SJSA1 (cell line): ENCODE measurements at places on chromosomes 3 and 15. TPM values are rescaled to one million over a fixed set of nuclear protein-coding genes. Genes with fewer than 3 reads are reported as not detected.

CCR8 gene
- total RNA-seq = not detected in 2 replicates

CKMT1A gene
- total RNA-seq = not detected in 2 replicates

- no peak overlapping the region for H3K27ac ChIP-seq
- no peak for DNase-seq
- no peaks in the 10 kb centered on the region for H3K4me1 ChIP-seq
- peaks cover 25% of the 10 kb centered on the region for H3K36me3 ChIP-seq
Observed at GRCh38 chr15:22925875-22926274, 54.3 kb downstream of the CYFIP1 start.

DNA sequence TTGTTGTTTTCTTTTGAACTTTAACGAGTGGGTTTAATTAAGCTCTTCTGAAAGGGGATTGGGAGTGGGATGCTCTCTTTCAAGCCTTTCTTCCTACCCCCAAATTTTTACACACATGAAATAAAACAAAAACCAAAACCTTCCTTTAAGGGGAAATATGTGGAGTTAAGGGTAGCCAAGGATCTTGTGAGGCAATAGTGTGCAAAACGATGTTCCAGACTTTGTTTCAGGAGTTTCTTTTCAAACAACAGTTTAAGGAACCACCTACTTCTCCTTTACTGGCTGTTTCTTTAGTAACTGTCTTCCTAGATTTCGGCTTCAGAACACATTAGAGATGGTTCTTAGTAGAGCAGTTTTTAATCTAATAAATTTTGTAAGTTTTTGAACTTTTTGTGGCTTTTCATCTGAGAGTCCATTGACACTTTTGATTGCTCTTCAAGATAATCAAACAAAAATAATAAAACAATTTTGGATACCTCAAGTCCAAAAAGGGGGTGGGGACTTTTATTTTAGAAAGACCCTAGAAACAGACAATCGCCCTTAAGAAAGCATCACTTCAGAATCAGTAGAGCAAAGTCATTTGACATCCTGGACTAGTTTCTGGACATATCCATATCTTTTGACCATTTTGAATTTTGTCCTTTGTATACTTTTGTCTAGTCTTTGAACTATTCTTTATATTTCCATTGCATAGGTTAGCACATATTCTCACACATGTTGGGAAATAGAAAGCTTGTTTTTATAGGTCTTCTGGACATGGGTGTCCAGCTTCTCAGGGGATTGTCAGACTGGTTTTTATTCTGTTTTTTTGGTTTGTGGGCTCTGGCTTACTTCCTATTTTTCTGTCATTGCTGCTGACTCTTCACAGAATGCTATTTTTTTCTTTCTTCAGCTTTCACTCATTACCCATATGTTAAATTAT is 6.0 kb downstream of the DIPK2A start:
- no peaks in the 10 kb centered on the region for H3K36me3 ChIP-seq
- H3K4me3 ChIP-seq = no peak overlapping the region
- H3K27me3 ChIP-seq = no peaks in the 10 kb centered on the region; the same call in 1 of the 2 replicates

DNA sequence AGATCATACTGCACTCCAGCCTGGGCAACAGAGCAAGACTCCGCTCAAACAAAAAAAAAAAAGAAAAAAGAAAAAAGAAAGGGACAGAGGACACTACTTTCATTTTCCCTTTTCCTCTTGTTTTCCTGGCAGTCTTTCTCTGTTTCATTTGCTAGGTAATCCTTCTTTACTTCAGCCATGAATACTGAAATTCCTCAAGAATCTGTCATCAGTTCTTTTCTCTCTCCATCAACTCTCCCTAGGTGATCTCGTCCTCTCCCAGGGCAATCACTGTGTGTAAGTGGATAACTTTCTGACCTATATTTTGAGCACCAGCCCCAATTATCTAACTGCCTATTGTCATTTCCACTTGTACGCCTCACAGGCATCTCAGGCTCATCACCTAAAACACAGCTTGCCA is 51.5 kb downstream of the TTC23 start:
- peaks cover 54% of the 10 kb centered on the region for H3K36me3 ChIP-seq
- H3K27ac ChIP-seq = 0 out of 2 replicates have a peak overlapping the region, but pooled peaks have one; percentile 3
- no peaks in the 10 kb centered on the region for H3K27me3 ChIP-seq
- H3K4me3 ChIP-seq = no peak overlapping the region
- peak; percentile 27 for DNase-seq

DNA sequence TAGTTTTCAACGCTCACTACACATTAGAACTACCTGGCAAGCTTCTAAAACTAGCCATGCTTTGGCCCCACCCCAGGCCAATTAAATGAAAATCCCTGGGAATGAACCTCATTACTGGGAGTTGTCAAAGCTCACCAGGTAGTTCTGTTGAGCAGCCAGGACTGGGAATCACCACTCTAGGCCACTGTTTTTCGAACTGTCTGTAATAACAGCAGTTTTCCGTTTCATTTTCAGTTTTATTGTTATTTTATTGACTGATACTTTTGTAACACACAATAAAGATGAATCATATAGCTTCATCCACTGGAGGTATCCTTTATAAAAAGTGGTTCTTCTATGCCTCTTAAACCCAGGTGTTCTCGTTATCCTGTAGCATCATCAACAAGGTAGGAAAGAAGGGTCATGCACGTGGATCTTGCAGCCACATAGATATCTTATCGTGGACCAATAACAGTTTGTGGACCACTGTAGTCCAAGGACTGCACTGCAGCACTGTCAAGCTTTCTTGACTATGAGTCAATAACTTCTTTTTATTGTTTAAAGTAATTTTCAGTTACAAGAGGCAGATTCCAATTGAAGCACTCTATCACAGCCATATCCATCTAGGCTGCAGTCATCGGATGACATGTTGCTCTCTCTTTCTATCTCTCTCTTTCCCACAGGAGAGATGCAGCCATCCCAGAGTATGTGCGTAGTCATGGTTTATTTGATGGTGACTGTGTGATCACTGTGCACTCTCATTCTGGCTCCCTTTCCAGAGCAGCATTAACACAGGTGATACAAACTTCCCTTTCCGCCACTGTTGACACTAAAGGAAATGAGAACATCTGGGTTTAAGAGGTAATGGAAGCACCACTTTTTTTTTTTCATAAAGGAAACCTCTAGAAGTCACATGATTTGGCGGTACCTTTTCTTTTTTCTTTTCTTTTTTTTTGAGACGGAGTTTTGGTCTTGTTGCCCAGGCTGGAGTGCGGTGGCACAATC is 39.0 kb upstream of the BLM start:
- DNase-seq = no peak
- peaks cover 52% of the 10 kb centered on the region for H3K4me1 ChIP-seq
- H3K36me3 ChIP-seq = no peaks in the 10 kb centered on the region
- no peak overlapping the region for H3K4me3 ChIP-seq
- H3K27ac ChIP-seq = no peak overlapping the region
- H3K27me3 ChIP-seq = no peaks in the 10 kb centered on the region

- H3K4me1 ChIP-seq = peaks cover 7% of the 10 kb centered on the region; the same call in 1 of the 2 replicates
- H3K36me3 ChIP-seq = no peaks in the 10 kb centered on the region
- DNase-seq = no peak
- H3K4me3 ChIP-seq = no peak overlapping the region
Observed at GRCh38 chr15:90855139-90855538, 13.2 kb upstream of the FURIN start.

DNA sequence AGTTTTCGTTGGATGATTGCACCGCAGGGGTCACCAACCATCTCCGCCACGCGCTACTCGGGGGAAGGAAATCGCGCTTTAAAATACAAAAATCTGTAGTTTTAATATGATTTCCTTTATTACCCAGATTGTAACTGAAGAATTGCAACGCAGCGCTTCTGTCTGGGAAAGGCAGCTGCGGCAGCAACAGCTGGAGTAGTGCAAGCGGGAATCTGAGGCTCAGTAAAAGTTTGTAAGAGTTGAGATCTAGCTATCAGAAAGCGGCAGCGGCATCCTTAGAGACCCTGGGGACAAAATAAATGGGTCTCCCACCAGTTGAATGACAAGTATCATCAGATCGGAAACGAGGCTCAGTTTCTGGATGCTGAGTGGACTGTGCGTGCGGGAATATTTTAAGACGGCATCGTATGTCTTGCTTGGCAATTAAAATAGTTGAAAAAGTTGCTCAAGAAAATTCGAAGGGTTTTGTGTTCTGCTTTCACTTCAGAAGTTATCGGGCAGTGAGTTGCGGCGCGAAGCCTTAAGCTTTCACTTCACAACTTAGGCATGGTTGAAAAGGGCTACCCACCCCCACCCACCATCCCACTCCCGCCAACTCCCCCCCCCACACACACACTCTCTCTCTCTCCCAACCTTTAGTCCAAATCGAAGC is 2.7 kb downstream of the MECOM start:
- peaks cover 15% of the 10 kb centered on the region for H3K4me1 ChIP-seq
- H3K36me3 ChIP-seq = no peaks in the 10 kb centered on the region
- peak overlapping the region; percentile 37 for H3K4me3 ChIP-seq
- H3K27ac ChIP-seq = no peak overlapping the region
- H3K27me3 ChIP-seq = peaks cover 50% of the 10 kb centered on the region

- no peaks in the 10 kb centered on the region for H3K36me3 ChIP-seq
- H3K4me3 ChIP-seq = no peak overlapping the region
- no peak overlapping the region for H3K27ac ChIP-seq
- no peaks in the 10 kb centered on the region for H3K4me1 ChIP-seq
- no peak for DNase-seq
Observed at GRCh38 chr3:183437061-183437460, 8.6 kb upstream of the MCF2L2 start.
